ENCODE measurements at places on chromosomes 6 and 20. TPM values are rescaled to one million over a fixed set of nuclear protein-coding genes. Genes with fewer than 3 reads are reported as not detected.

AIF1 gene
- total RNA-seq = 19.8 TPM

CALHM4 gene
- total RNA-seq = not detected

SLC44A4 gene
- 0.52 TPM for total RNA-seq

DLK2 gene
- 1.6 TPM for total RNA-seq

LHFPL5 gene
- not detected for total RNA-seq

KHDC3L gene
- total RNA-seq = not detected

MRAP2 gene
- 40.2 TPM for total RNA-seq

PEX6 gene
- 32.4 TPM for total RNA-seq

NCOA5 gene
- 10.4 TPM for total RNA-seq

ASIP gene
- total RNA-seq = 1.0 TPM

PKIB gene
- not detected for total RNA-seq

KCNS1 gene
- under 0.01 TPM for total RNA-seq

TTBK1 gene
- total RNA-seq = not detected

SLC35D3 gene
- not detected for total RNA-seq

SLC25A27 gene
- 8.9 TPM for total RNA-seq

SLC22A2 gene
- not detected for total RNA-seq

SAMD5 gene
- 2.1 TPM for total RNA-seq

EDN3 gene
- total RNA-seq = 8.4 TPM

CTAGE9 gene
- not detected for total RNA-seq

FOXQ1 gene
- total RNA-seq = not detected

TSHZ2 gene
- total RNA-seq = 9.9 TPM

ZSWIM3 gene
- total RNA-seq = 7.8 TPM

ZBTB46 gene
- total RNA-seq = 52.2 TPM

SRSF3 gene
- total RNA-seq = 144 TPM

RAD21L1 gene
- not detected for total RNA-seq

MUC21 gene
- total RNA-seq = not detected

DEFB115 gene
- not detected for total RNA-seq

SMLR1 gene
- total RNA-seq = not detected

ID1 gene
- 136 TPM for total RNA-seq

DNAH8 gene
- 14.6 TPM for total RNA-seq

SIM1 gene
- 1.6 TPM for total RNA-seq

PGBD1 gene
- total RNA-seq = 4.2 TPM

PNLDC1 gene
- not detected for total RNA-seq

RAMACL gene
- total RNA-seq = 1.0 TPM

ECT2L gene
- under 0.01 TPM for total RNA-seq

ALDH8A1 gene
- total RNA-seq = 0.52 TPM

RCAN2 gene
- 1.6 TPM for total RNA-seq

VGLL2 gene
- 17.7 TPM for total RNA-seq

FAM217A gene
- not detected for total RNA-seq

MUCL3 gene
- not detected for total RNA-seq

DEFB132 gene
- total RNA-seq = not detected

SOX18 gene
- 3.7 TPM for total RNA-seq

NHSL1 gene
- 25.1 TPM for total RNA-seq

MTFR2 gene
- total RNA-seq = 0.52 TPM

ESR1 gene
- total RNA-seq = 1.0 TPM

GPANK1 gene
- total RNA-seq = 16.2 TPM

PCIF1 gene
- 7.3 TPM for total RNA-seq

CD24 gene
- 16.7 TPM for total RNA-seq

SSTR4 gene
- total RNA-seq = not detected

XKR7 gene
- not detected for total RNA-seq

NR2E1 gene
- total RNA-seq = not detected

HLA-DQA1 gene
- 1.0 TPM for total RNA-seq

GPLD1 gene
- total RNA-seq = 2.6 TPM

SOBP gene
- total RNA-seq = 20.4 TPM

DEFB124 gene
- total RNA-seq = not detected

GINS1 gene
- total RNA-seq = 4.2 TPM

SLC35F1 gene
- total RNA-seq = 3.1 TPM

GCM1 gene
- not detected for total RNA-seq

PRSS35 gene
- total RNA-seq = 29.7 TPM

All from skeletal muscle tissue (tissue), 5 donors.